ENCODE measurements at places on chromosomes 11 and 22.

DNA sequence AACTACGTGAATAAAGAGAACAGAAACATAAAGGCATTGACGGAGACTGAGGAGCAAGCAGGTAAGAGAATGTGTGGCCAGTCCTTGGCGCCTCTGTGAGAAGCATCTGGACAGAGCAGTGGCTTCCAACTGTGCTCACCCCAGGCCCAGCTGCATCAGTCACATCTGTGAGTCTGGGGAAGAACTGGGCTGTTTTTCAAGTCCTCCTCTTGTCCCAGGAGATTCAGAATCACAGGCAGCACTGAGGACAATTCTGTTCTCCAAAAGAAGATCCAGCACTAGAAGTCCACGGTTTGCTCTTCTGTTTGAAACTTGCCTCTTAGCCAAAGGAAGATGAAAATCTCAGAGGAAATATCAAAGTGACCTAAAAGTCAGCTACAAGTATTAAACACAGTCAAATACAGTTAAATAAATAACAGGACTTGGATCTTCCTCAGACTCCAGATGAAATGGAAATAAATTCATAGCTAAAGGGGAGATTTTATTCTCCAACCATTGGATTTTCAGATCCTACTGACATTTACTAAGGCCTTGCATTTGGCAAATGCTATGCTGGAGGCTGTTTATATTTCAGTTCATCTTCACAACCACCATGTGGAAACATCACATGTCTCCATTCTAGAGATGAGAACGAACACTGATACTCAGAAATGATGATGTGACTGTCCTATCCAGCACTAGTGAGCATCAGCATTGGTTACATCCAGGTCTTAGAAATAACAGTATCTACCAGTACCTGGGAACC is 14.1 kb downstream of the FAM181B start:
- DNase-seq: peak; percentile 59

- DNase-seq: no peak
Observed at GRCh38 chr11:112374486-112375140, 114.0 kb upstream of the PLET1 start.

- peak; percentile 39 for DNase-seq
Observed at GRCh38 chr11:72621008-72621610, 53.1 kb downstream of the PDE2A start.

- no peak for DNase-seq
Observed at GRCh38 chr11:69667619-69668604, 7.2 kb downstream of the LTO1 start.

DNA sequence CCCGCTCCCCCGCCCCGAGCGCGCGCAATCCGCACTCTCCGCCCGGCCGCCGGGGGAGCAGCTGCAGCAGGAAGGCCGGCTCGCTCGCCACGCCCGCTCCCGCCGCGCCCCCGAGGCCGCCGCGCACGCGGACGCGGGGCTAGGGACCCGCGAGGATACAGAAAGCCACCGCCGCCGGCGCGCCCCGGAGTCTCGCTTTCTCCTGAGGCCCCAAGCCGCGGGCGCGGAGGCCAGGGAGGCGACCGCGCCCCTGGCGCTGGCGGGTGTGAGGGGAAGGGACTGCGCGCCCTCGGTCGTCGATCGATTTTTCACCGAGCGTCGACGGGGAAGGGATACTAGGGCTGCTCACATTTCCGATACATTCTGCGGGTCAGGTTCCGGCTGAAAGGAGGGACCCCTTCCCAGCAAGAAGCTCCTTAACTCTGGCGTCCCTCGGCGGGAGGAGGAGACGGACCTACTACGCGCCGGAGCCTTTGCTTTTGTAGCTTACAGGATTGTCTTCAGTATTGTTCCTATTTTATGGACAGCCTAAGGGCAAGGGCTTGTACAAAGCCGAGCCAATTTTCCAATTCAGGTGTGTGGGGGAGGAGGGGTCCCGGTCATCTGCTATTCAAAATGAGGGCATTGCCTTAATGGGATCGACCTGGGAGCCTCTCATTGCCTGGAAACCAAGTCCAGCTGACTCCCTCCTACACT is 416 bp upstream of the GAB2 start:
- peak; percentile 98 for DNase-seq

- DNase-seq: no peak
Observed at GRCh38 chr22:32410459-32410858, 1.6 kb downstream of the RTCB start.

- DNase-seq: no peak
Observed at GRCh38 chr11:76266286-76267100, 60.2 kb upstream of the WNT11 start.

DNA sequence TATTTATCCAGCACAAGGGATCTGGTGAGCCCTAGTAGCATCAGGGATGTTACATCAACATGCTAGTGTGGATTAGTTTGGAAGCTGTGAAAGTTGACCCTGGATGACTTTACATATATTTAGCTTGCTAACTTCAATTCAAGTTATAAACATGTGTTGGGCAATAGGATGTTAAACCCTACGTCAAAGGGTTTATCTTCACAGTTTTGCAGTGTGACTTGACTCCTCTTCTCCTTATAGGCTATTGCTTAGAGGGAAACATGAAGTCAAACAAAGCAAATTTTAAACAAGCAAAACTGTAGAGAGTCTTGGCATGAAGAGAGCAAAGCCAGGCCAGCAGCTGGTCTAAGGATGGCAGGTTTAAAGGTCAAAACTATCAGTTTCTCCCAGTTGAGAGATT is 11.3 kb upstream of the CTSC start:
- DNase-seq: no peak

- DNase-seq: peak; percentile 59
Observed at GRCh38 chr11:69694781-69695180, 9.0 kb downstream of the FGF19 start.

GRCh38 chr11:77470971-77471370 is 2.9 kb downstream of the PAK1 start:
- no peak for DNase-seq

- peak; percentile 87 for DNase-seq
Observed at GRCh38 chr22:17920145-17920605, 104.2 kb downstream of the MICAL3 start.

DNA sequence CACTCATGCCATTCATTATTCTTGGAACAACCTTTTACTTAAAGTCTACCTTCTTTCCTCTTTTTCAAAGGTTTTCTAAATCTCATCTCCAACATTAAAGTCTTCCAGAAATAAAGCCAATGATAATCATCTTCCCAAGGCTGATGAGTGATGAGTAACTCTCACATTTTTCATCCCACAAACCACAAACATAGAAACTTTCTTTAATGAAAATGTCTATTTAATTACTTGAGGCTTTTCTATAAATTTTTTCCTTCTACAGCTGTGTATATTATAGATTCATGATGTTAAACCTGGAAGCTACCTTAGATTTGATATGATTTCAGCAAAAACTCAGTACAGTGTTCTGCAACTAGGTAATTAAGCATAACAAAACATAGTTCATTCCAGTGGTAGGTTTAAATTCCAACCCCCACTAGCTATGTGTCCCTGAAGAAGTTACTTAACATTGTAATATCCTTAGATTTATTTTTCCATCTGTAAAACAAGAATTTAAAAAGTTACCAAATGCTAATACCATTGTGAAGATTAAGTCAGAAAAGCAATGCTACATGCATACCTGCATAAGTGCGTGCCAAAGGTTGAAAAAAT is 845.4 kb downstream of the KCNA4 start:
- no peak for DNase-seq

DNA sequence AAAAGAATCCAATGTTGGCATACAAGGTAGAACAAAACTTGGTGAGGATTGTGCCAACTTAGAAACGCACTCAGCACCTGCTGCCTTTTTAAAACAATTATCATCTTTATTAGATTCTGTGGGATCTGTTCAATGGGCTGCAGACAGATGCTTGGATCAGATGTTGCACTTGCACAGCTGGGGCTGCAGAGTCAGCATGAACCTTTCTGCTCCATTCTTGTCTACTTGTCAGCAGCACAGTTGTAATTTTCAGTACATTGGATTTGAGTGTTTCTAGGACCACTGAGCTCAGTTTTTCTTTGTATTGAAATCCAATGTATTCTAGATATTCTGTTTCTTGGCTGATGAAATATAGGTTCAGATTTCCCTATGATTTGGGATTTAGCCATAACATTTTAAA is 164.5 kb downstream of the LUZP2 start:
- DNase-seq: peak; percentile 59

DNA sequence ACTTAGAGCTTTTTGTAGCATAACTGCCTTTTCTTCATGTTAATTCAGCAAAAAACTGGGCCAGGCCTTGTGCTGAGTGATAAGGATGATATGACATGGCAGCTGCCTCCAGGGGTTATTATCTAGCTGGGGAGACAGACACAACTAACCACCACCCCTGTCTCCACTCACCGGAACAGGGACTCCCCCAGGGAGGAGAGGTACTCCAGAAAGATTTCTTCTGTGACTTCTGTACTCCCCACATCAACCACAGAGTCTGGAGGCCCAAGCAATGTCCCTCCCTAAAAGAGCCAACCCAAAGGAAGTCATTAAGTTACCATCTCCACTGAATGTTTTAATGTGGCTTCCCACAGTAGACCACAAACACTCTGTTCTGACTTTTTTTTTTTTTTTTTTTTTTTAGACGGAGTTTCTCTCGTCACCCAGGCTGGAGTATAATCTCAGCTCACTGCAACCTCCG is 14.3 kb upstream of the PMM1 start:
- no peak for DNase-seq

DNA sequence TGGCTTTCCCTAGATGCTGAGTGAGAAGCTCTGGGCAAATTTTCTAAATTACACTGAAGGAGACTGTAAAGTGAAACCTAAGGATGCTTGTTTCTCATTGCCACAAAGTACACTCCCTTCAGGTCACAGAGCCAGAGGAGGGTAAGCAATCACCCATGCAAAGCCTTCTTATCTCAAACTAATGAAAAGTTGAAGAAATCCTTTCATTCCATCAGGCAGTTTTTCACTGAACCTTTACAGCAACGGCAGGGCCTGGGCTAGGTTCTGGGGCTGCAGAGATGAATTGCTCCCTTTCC is 106.2 kb downstream of the RASSF10 start:
- DNase-seq: no peak

- peak; percentile 52 for DNase-seq
Observed at GRCh38 chr11:6298605-6299004, 21.7 kb downstream of the CAVIN3 start.

DNA sequence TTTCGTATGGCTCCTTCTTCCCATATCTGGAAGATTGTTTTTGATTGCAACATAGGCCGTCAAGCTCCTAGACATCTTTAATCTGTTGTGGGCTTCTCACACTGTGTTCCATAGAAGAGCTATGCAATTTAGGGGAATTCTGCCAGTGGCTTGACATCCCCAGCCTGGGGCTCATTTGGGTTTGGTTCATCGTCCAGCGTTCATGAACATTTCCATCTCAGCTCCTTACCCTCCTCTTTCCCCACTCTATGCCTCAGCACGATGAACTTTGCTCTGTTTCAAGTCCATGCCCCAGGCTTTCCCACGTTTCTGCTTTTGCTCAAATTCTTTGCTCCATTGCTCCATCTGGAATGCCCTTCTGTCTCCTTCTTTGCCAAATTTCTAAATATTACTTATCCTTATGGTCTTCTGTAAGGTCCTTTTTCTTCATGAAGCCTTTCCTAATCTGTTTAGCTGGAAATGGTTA is 26.1 kb upstream of the CLMP start:
- no peak for DNase-seq

GRCh38 chr22:30578481-30578880 is 4.0 kb upstream of the GAL3ST1 start:
- no peak for DNase-seq

GRCh38 chr22:35633520-35633919 is 14.7 kb upstream of the APOL6 start:
- no peak for DNase-seq

DNA sequence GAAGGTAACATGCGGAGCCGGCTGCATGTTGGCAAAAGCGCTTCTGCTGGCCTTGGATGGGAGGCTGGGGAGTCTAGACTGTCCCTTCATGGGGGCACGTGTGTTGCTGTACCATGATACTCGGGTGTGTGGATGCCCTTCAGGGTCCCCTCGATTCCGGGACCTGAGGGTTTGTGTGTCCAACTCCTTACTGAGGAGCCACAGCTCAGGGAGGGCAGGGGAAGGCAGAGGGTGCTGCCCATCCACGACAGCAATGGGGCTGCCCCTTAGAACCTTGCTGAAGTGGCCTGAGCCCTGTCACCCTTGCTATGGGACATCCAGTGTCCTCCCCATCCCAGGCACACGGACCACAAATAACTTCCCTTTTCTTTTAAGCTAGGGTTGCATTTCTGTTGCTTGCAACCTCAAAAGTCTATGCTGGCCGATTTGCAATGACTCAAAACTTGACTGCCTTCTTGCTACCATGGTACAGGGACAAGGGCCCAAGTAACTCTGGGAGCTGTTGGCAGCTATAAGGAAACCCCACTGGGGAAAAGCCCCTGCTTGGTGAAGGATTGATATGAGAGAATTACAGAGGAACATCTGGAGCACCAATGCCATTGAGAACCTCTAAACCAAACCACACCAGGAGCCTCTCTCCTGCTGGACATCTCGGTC is 43.8 kb downstream of the RTL6 start:
- DNase-seq: no peak

- DNase-seq: peak; percentile 86
Observed at GRCh38 chr22:38272373-38273134, at the start of gene TMEM184B. Gene TMEM184B, minus strand, starts transcription at chr22:38273010. Its CDS starts 25,049 bp downstream, at chr22:38247961.

DNA sequence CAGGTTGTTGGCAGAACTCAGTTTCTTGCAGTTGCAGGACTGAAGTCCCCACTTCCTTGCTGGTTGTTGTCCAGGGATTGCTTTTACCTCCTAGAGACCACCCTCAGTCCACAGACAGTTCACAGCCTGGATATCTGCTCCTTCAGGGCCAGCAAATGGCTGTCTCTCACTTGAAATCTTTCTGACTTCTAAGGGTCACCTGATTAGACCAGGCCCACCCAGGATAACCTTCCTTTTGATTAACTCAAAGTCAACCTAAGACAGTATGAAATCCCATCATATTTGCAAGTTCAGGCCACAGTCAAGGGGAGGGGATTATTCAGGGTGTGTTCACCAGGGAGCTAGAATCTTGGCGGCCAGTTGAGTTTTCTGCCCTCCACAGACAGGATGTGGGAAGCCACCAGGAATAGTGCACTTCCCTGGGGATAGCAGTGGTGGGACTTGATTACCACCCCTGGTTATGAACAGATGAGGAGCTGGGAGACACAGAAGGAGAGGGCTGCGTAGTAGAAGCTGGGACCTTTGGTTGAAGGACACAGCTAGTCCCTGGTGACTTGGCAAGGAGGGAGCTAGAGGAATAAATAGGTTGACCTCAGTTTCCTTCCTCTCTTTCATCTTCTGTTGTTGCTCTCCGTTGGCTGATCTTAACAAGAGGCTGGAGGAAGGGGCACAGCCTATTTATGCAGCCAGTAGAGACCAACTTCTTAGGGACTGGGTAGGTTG is 33.4 kb downstream of the MIAT start:
- DNase-seq: no peak

DNA sequence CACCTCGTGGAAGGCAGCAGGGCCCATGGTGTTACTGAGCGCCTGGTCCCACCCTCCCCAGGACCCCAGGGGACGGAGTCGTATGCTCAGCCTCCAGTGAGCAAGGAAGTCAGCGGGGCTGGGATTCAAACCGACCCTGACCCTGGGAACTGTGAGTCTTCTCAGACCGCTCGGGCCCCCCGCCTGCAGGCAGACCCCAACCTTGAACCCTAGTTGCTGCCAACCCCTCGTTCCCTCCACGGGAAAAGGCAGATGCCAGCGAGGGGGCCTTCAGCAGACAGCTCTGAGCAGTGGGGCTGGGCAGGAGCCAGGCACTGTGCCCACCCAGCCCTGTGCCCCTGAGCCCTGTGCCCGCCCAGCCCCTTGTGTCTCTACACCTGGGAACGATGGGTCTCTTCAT is 6.4 kb downstream of the SLC16A8 start:
- no peak for DNase-seq

- no peak for DNase-seq
Observed at GRCh38 chr11:10779086-10779485, 28.0 kb downstream of the CTR9 start.

- DNase-seq: no peak
Observed at GRCh38 chr11:31966846-31967245, 124.0 kb upstream of the RCN1 start.

- peak; percentile 44 for DNase-seq
Observed at GRCh38 chr11:7511401-7511800, 2.4 kb upstream of the PPFIBP2 start.

Data from NCI-H69 (cell line).